ENCODE measurements at places on chromosomes 3 and 15. TPM values are rescaled to one million over a fixed set of nuclear protein-coding genes. Genes with fewer than 3 reads are reported as not detected.

Gene PAQR5
- 6.0 TPM for polyA plus RNA-seq

Gene GPR171
- 0.36 TPM for polyA plus RNA-seq

Gene UBR1
- polyA plus RNA-seq: 28.5 TPM

Gene ZIC4
- 0.08 TPM for polyA plus RNA-seq

Gene MINDY4B
- not detected for polyA plus RNA-seq

Gene GRM2
- polyA plus RNA-seq: 0.58 TPM

Gene EFL1
- polyA plus RNA-seq: 17.7 TPM
